Stimulated activated naive B cell treated with anti-CD40 and anti-IgM and Interleukin-4, amounts not matched to agents 10 μg/mL and 1 μg/mL and 100 μg/mL, for 72 hours (primary cell): ENCODE measurements at places on chromosomes 7 and 10.

DNA sequence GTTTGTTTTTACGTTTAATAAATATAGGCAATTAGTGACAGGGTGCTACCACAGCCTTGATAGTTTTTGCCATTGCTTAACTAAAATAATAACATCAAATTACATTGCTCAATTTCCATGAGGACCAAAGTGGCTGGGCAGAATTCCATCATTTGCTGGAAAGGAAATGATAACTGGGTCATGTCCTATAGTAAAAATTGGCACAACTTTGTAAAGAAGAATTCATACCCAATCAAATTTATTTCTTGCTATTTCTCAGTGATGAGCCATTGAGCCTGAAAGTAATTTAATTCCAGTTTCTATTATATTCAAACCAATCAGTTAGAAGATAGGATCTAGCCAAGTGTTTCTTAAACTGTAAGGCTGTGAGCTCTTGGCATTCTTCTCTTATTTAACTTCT is 102.2 kb upstream of the CTTNBP2 start:
- H3K4me1 ChIP-seq: no peaks in the 10 kb centered on the region
- H3K4me3 ChIP-seq: no peak overlapping the region
- H3K27me3 ChIP-seq: no peaks in the 10 kb centered on the region
- H3K36me3 ChIP-seq: no peaks in the 10 kb centered on the region

DNA sequence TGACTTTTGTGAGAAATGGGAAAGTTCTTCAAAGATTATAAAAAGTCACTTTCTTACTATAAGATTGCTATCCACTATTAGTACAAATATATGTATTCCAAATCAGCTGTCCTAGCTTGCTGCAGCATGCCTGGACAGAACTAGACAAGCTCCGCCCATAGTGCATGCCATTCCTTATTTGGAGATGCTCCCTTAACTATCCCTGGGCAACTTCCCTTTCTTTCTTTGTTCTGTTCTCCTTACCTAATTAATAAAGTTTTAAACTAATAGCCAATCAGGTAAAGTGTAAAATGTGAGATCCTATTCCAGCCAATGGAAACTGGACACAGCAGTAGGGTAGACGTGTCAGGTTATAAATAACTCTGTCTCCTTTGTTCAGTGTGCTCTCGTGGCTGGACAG is 281.9 kb downstream of the CAMK1D start:
- peaks cover 45% of the 10 kb centered on the region for H3K4me1 ChIP-seq
- H3K4me3 ChIP-seq: no peak overlapping the region
- H3K27ac ChIP-seq: no peak overlapping the region
- no peak for DNase-seq
- peaks cover 7% of the 10 kb centered on the region for H3K36me3 ChIP-seq

DNA sequence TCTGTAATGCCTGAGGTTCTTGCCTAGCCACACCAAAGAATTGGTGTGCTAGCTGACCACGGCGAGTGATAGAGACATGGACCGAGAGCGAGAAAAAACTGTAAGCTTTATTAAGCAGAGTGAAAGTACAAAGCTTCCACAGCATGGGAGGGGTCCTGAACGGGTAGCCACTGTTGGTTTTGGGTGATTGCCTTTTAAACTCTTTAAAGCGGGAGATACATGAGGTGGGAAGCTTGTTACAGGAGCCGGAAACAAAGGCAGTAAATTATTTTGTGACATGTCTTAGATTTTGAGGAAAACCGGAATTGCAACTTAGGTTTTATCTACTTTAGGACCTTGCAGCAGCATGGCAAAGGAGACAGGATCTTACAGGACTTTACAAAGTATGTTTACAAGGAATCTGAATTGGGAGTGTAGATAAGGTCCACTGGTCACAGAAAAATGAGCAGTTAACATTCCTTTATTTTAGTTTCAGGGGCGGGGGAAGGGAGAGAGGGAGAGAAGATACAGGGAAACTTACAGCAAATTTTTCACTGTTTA is 252.7 kb upstream of the MBL2 start:
- no peaks in the 10 kb centered on the region for H3K27me3 ChIP-seq
- peaks cover 17% of the 10 kb centered on the region for H3K4me1 ChIP-seq
- no peaks in the 10 kb centered on the region for H3K36me3 ChIP-seq
- no peak for DNase-seq
- H3K27ac ChIP-seq: no peak overlapping the region

DNA sequence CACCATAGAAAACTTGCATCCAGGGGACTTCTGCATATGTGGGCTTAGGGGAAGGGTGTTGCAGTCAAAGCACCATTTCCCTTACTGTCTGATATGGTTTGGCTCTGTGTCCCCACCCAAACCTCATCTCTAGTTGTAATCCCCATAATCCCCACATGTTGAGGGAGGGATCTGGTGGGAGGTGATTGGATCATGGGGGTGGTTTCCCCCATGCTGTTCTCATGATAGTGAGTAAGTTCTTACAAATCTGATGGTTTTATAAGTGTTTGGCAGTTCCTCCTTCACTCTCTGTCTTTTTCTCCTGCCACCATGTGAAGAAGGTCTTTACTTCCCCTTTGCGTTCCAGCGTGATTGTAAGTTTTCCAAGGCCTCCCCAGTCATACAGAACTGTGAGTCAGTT is 177.4 kb downstream of the ADK start:
- H3K4me1 ChIP-seq: peaks cover 9% of the 10 kb centered on the region
- DNase-seq: no peak
- H3K27me3 ChIP-seq: no peaks in the 10 kb centered on the region
- H3K4me3 ChIP-seq: no peak overlapping the region
- H3K36me3 ChIP-seq: peaks cover 48% of the 10 kb centered on the region
- H3K27ac ChIP-seq: no peak overlapping the region

DNA sequence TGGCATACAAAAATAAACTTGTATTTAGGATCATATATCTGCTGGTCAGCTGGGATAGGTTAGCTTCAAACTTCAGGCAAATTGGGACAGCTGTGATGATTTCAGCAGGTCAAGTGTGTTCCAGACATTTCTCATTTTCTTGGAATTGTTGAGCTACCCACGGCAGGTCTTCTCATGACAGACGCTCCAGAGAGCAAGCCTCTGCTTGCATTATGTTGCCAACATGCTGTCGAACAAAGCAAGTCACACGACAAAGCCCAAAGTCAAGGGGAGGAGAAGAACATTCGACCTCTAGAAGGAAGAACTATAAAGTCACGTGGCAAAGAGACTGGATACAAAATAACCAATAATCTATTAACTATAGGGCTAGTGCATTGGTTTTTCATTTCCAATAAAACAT is 103.5 kb downstream of the RAB18 start:
- no peaks in the 10 kb centered on the region for H3K36me3 ChIP-seq
- no peak for DNase-seq
- H3K4me1 ChIP-seq: no peaks in the 10 kb centered on the region
- H3K27me3 ChIP-seq: no peaks in the 10 kb centered on the region

DNA sequence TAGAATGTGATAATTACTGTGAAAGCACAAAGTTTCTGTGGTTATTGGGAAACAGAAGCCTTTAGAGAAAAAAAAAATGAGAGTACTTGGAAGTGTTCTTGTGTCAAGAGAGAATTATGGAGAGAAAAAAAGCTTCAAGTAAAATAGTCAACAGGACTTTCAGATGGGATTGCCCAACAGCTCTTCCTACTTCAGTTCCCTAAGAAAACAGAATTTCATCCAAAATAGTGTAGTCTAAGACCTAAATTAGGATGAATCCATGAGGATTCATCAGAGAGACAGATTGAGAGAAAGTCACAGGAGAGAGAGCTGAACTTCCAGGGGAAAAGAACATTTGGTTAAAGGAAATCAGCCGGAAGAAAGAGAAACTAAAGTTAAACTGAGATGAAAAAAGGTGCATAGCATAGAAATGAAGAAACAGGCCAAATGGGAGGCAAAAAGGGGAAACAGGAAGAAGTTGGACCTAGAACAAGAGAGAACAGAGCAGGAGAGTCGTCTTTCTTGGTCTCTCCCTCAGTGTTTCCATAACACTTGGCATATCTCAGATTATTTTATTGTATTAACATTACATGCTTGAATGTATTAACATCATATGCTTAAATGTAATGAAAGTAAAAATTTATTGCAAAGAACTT is 2.5 kb downstream of the SCIN start:
- no peaks in the 10 kb centered on the region for H3K36me3 ChIP-seq
- no peak overlapping the region for H3K4me3 ChIP-seq
- no peak overlapping the region for H3K27ac ChIP-seq

DNA sequence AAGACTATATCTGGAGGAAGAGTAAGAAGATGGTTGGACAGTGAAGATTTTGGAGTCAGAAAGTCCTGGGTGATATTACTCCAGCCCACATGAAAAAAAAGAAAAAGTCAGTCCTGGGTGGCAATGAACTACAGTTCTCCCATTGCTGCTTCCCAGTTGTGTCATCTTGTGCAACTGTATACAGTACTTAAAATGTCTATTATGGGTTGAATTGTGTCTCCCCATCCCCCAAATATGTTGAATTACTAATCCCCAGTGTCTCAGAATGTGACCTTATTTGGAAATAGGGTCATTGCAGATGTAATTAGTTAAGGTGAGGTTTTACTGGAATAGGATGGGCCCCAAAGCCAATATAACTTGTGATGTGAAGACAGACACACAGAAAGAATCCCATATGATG is 15.6 kb downstream of the SEC23IP start:
- peaks cover 41% of the 10 kb centered on the region for H3K36me3 ChIP-seq
- H3K27ac ChIP-seq: no peak overlapping the region
- no peak for DNase-seq
- H3K4me1 ChIP-seq: peaks cover 7% of the 10 kb centered on the region
- no peak overlapping the region for H3K4me3 ChIP-seq

GRCh38 chr7:157785486-157786186 is 448.8 kb downstream of the DNAJB6 start:
- H3K36me3 ChIP-seq: no peaks in the 10 kb centered on the region
- no peak for DNase-seq
- no peaks in the 10 kb centered on the region for H3K27me3 ChIP-seq

DNA sequence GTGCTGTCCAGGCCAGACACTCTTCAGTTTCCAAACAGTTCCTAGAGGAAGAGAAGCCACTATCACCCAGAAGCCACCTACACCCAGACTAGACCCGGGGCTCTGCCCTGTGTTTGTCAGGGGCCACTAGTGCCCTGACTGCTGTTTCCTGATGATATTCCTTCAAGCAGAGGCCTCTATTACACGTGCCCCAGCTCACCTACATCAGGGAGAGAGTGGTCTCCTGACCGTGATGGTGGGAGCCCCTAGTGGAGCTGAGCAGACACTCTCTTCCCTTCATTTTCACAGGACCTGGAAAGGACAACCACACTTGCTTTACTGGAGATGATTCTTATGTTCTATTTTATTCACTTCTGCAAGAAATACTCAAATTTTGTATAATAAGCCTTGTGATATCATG is 9.2 kb downstream of the ZNF394 start:
- H3K4me1 ChIP-seq: no peaks in the 10 kb centered on the region
- H3K27ac ChIP-seq: no peak overlapping the region
- H3K4me3 ChIP-seq: no peak overlapping the region
